Activated CD4-positive, alpha-beta T cell treated with anti-CD3 and anti-CD28 coated beads, Interleukin-2, amount 50 U/mL, for 24 hours (primary cell): ENCODE measurements at places on chromosomes 11 and 22.

GRCh38 chr11:68362801-68363379 lies 50.5 kb downstream of the LRP5 start:
- no peak for DNase-seq

GRCh38 chr11:64718084-64718779 lies 4.8 kb downstream of the NRXN2 start:
- no peak for DNase-seq

DNA sequence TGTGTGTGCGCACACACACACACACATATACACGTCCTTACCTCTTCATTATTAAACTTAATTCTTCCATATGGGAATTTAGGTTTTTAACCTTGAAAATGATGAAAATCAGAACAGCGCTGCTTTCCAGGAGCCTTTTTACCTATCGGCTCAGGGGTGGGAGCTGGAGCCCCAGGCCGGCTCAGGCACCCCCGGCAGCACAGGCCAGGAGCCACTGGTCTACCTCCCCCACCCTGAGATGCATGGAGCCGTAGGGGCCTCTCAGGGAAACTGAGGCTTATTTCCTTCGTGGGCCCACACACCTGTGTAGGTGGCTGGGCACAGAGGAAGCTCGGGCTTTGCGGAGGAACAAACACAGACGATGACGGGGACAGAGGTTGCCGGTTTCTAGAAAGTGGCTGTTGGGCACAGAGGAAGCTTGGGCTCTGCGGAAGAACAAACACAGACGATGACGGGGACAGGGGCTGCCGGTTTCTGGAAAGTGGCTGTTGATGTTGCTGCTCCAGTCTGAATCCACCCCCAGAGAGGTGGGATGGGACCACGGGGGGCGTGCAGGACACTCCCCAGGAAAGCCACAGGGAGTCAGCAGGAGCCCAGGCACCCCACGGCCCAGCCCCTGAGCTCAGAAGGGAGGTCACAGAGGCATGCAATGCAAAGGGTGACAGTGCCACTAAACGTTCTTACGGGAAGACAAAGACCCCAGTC lies 149.4 kb downstream of the BRD1 start:
- no peak for DNase-seq

- no peak for DNase-seq
Measured at GRCh38 chr22:45703758-45704157, 32.1 kb downstream of the ATXN10 start.

GRCh38 chr22:18058371-18059093 lies 19.3 kb upstream of the PEX26 start:
- no peak for DNase-seq
